CD4-positive, alpha-beta T cell treated with Interleukin-12 subunit alpha and Interleukin-12 subunit beta, for 1 hour (primary cell): ENCODE measurements at places on chromosomes 4 and X.

DNA sequence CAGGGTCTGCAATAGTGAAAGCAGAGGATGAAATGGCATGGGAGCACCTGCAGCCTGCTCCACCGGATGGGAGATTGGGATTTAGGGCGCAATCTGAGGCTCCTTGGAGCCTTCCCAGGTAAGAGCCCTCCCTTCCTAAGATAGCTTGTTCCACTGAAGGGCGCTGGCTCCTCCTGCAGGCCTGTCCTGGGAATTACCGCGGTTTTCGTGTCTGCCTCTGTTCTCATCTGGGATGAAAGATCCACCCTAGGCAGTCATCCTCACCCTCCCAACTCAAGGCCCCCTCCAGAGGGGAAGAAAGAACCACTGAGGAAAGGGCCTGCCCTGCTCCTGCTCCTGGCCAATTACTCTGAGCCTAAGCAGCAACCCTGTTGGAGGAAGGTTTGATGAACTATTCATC is 547.5 kb downstream of the SMARCA1 start:
- no peak for DNase-seq

GRCh38 chrX:3576886-3577501 is 136.5 kb downstream of the PRKX start:
- DNase-seq: no peak

DNA sequence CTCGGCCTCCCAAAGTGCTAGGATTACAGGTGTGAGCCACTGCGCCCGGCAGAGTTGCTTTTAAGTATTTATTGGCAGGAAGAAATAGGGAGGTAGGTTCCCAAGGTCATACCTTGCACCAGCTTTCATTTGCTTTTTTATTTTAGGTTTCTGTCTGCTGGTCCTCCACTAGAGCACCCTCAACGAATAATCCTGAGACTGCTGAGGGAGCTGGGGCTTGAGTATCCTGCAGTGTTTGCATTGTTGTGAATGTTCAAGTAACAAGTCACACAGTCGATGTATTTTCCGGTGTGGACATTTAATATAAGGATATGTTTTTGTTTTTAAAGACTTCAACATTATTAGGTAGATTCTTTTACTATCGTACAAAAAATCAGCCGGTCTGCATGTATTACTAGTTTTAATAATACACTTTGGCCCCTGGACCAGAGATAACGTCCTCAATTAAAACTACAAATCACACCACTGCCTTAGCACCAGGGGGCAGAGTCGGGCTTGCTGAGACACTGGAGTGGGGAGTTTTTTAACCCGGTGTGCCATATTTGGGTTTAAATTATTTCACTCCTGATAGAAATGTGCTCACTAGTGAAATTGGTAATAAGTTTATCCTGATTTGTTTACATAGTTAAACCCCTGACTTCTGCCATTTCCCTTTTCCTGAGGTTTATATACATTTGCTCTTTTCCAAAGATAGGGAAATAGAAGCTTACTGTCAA is 11.6 kb downstream of the SMIM20 start:
- DNase-seq: peak; percentile 18

DNA sequence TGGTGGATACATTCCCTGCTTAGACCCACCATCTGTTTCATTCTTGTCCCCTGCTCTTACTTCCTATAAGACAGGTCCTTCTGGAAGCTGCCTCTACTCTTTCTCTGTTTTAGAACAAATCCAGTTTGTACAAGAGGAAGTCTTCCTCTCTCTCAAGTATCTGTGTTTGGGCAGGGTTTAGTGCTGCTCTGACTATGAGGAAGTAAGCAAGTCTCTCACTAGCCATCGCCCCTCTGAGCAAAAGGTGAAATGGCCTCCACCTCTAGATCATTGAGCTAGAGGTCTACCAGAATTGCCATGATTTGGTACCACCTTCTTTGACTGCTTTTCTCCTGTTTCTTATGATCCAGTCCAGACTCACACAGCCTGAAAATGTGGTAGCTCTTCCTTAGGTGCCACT is 8.4 kb downstream of the BTK start:
- DNase-seq: no peak

DNA sequence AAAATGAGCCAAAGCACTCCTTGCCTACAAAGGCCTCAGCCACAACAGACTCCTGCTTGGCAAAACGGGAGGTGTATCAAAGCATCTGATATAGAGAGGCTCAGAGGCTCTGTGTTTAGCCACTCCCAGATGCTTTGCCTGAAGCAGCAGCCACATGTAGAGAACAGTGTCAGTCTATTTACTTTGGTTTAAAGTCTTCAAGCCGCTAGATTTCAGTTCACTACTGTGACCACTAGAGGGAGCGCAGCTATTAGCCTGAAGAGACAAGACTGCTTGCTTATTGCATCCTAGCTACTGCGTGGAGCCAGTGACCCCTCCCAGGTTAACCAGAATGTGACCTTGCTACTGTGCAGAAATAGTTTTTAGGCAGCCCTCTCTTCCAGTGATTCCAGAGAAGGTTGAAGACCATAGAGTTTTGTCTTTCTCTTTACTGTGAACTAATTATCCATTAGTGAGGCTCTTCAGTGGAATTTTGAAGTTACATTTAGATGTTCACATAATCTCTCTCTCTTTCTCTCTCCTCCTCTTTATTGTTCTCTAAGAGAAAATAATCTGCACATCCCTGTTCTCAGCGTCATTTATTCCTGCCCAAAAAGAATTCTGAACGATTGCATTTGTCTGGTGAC is 39.3 kb downstream of the BMP3 start:
- DNase-seq: peak; percentile 66

DNA sequence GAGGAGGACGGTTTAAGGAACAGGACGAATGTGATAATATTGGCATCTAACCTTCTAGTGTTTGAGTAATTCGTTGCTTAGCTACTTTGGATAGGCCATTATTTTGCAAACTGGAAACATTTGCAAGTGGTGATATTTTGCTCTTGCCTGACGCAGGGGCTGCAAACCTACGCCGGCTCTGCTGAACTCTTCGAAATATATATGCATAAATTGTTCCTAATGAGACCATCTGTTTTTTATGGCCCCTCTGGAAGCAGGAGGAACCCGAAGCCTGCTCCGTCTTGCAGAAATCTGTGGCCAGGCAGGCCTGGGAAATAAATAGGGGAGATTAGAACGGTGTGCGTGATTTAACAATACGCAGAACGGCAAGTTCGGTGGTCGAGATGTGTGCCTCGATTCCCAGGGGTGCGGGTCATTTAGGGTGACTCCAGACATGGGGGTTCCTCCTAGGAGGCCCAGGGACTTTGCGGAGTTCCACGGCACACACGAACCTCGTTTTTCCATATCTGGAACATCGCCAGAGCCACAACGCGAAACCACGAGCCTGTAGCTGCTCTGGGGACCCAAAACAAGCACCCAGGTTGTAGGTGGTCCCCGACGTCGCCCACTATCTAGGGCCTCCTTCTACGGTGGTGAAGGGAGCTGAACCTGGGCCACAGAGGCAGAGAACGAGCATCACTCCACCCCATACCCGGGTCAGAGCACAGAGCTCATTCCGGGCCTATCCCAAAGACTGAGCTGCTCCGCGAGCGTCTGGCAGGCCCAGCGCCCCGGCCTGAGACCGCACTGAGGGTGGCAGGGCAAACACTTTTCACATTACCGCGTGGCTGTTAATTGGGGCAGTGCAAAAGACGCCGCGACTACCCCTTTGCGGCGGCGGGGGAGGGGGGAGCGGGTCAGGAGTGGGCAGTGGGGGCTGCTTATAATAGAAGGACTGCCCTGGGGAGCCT is 89.7 kb downstream of the BCOR start:
- DNase-seq: no peak
